ENCODE measurements at places on chromosomes 6 and 20.

GRCh38 chr20:16434062-16434664, 139.1 kb downstream of the KIF16B start:
- DNase-seq = peak; percentile 48

DNA sequence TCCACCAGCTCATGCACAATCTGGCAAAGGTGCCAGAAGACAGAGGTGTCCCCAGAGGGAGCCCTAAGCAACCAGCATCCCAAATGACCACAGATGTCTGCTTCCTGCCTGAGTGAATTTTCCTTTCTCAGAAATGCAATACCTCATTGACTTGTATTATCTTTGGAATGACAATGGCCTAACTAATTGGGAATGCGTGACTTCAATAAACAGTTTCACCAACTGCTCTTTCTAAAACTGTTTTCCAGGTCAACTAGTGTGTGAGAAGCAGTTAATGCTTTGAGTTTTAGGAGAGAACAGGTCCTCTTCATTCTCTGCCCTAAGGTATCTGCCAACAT, 108.9 kb upstream of the SNX9 start:
- DNase-seq = no peak

- DNase-seq = peak; percentile 76
These were observed 8.7 kb upstream of the CCN5 start for GRCh38 chr20:44706301-44707017.

DNA sequence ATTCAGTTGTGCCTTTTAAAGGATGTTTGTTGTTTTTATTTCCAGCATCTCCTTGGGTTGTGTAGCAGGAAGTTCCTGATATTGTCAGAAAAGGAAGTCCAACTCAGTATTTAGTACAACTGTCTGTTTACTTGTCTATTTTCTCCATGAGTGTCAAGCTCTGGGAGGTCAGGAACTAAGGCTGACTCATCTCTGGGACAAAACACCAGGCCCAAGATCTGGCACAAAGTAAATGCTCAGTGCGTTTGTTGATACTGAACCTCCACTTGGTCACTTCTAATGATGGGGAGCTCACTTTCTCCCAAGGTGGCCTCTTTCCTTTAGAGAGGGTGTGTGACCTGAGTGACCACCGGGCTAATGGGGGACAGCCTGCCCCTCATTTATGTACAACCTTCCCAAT, 12.6 kb upstream of the PIGU start:
- DNase-seq = no peak

DNA sequence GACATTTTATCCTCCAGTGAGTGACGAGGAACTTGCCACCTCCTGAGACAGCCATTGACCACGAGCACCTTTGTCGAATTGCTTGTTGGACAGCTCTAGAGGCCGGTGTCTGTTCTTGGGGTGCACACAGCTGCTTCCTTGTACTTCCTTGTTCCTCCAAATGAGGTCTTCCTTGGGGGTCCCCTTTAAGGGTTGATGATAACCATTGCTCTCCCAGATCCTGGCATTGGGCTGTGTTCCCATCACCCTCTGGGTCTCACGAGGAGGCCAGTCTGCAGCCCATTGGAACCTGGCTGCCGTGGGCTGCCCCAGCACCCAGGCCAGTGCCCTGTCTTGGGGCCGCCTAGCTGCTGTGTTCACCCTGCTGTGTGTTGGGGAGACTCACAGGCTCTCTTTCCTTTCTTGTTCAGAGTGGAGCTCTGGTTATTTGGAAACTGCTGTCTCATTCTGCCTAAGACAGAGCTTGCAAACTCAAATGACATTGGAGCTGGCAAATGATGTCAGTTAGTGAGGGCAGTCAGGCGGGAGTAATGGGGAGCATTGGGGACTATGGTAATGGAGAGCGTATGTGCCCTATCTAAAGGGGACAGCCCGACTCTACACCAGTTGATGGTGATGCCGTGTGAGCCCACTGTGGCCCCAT, 25.7 kb downstream of the PPP1R16B start:
- DNase-seq = no peak

DNA sequence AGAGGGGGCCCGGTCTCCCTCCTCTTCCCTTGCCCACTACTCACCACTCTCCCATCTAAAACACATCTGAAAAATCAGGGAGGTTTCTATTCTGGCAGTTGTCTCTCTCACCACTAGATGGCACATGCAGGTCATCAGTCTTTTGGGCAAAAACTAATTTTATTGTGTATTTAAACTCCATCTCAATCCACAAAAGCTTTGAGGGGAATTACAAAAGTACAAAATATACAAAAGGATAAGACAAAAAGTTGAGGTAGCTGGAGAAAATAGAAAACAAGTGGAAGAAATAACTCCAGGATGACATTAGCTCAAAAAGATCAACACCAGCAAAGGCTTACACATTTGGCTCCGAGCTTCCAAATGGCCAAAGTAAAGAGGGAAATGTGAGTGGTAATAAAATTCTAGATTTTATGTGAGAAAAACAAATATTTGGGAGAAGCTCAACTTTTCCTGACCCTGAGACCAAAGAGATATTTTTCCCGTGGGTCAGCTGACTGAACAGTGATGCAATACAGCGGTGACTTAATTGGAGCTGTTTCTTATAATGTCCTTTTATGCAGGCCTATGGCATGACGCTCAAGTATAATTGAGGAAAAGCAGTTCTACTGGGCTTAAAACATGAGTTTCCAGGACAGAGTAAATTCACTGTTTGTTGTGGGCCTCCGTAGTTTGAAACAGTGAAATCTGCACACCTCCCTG, 79.8 kb upstream of the CHD6 start:
- no peak for DNase-seq

- peak; percentile 25 for DNase-seq
These were observed 238.1 kb downstream of the RNGTT start for GRCh38 chr6:88725111-88725975.

DNA sequence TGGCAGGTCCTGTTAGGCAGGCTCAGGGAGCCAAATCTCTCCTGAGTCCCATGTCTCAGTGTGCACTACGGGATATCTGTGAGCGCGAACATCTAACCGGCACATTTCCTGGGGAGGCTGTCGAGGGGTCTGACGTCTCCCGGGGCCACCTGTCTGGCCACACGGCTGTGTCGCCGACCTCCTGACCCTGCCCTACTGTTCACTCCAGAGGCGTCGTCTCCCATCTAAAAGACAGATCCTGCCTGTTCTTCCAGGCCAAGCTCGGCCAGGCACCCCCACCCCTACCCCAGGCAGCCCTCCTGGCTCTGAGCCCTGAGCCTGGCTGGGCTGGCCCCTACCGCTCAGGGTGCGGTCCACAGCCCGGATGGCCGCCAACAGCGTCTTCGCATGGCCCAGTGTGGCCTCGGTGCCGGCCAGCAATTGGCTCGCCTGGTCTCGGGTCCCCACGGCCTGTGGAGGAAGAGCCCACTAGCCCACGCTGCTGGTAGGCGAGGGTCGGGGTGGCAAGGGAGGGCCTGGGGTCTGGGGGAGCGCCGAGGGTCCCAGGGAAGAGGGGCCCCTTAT, 16.6 kb downstream of the ADRM1 start:
- peak; percentile 32 for DNase-seq

DNA sequence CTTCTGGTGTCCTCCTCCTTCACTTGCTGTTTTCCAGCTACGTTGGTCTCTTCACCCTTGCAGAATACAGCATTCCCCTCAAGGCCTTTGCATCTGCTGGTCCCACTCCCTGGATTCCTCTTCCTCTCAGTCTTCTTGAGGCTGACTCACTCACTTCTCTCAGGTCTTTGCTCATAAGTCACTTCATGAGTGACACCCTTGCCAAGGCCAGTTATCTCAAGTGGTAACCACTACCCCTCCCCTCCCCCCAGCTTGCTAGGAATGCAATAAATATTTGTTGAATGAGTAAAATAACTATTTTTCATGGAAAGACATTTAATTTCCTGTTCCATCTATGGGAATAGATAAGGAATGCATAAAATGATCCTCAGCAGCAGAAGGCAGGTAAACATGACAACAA, 131.7 kb downstream of the PLCB4 start:
- DNase-seq = no peak

DNA sequence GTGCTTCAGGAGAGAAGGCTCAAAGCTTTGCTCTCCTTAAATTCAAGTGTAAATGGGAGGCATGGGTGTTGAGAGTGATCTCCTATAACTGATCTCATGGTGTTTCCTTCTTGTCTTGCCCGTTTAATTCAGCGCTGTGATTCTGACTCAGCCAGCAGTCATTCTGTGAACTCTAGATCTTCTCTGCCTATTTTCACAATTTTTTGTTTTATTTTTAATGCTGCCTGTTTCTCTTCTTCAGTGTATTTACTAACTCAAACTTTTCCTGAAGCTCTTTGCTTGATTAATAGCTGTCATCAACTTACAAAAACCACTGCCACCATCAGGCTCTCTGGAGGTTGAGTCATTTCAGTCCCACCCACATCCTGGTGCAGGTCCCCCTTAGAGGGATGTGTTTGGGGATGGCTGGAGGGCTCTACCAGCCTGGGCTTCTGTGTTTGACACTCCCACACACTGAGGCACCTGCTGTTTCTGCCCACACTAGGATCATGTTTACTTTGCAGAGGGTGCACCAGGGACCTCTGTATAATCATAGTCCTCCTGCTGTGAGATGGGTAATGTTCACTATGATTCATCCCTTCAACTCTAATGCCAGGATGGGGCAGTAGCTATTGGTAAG, 94.0 kb downstream of the SHLD1 start:
- no peak for DNase-seq

- DNase-seq = peak; percentile 44
These were observed 68.4 kb upstream of the RBM24 start for GRCh38 chr6:17212546-17213371.

GRCh38 chr6:29014729-29015608, 9.9 kb upstream of the ZNF311 start:
- DNase-seq = no peak

DNA sequence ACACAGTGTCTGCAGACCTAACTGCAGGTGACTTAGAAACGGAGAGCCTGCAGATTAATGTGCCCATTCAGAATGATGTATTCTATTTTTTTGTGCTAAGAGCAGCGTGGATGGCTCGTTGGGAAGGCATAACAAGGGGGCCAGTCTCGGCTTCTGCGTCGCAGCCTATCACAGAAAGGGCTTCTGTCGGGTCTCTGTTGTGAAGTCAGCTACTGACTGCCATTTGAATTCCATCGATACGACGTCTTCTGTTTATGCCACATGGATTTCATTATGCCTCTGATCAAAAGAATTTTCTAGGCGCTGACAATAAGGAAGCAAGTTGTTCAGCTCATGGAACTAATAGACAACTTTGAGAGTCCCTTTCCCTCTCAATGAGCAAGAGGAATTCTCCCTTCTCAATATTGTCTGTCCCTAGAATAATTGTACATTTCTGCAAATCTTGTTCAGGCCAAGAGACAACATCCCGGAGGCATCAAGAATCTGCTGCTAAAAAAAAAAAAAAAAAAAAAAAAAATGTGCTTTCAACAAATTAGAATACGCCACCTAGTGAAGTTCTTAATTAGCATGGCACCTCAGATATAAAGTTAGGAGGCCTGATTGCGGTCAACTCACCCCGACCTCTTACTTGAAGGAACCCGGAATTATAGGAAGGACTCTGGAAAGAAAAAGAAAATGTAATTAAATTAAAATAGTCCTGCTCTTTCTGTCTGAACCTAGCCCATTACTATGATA, 223.9 kb downstream of the TSHZ2 start:
- DNase-seq = no peak

- DNase-seq = no peak
These were observed 9.6 kb downstream of the RMND1 start for GRCh38 chr6:151442371-151442770.

DNA sequence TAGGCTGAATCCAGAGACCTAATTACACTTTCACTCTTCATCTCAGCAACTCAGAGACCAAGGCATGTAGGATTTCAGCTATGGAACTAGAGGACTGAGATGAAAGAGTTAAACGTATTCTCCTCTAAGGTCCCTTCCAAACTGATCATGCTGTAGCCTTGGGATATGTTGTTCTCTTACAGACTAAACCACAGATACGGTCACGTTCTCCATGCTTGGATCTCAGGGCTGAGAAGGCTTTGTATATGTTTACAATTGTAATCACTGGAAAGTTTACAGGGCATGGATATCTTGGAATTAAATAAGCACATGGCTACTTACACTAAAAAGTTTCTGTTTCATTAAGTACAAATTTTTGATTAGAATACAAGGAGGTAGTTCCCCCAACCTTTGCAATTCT, 50.1 kb downstream of the PKIB start:
- DNase-seq = no peak

DNA sequence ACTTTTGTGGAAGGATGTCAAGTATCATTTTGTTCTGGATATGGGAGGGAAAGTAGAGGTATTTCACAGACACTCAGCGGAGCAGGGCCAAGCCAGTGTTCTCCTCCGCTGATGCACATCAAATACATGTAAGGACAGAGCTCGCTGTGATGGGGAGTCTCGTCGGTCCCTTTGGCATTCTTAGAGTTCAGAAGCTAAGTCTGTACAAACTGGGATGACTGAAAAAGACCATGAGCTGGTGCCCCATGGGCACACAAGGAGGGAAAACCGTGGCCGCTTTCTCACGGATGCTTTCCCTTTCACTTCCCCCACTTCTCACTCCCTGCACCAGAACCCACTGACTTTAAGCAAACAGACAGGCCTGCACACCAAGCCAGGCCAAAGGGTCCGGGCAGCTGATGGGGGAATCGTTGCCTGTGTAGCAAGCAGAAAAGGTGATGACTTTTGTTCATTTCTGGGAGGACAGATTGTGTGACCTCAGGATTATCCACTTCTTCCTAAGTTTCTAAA, 27.7 kb upstream of the MPC1 start:
- DNase-seq = no peak

DNA sequence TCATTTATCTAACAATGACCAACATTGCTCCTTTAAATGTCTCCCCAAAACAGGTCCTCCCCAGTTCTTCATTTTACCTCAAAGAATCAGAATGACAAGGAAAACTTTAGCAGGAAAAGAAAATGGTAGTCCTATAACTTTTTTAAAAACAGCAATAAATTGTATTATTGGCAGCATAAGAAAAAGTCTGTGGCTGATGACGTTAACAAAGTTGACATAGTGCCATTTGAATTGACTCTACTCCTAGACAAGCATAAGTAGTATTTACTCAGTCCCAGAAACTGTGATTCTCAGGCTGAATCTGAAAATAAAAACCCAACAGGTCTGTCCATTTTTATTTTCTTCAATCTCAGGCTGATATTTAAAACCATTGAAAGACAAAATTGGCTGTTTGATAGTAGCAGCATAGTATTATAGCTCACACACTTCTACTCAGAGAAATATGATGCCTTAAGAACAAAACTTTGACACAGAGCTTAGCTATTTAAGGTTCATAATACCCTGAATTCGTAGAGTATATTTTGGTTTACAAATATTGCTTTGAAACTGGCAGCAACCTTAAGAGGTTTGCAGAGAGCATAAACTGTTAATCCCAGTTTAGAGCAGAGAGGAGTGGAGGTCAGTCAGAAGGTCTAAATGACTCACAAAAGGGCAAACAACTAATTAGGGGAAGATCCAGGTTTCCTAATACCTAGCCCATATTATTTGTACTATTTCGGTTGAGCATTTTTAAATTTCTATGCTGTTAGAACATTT, 35.0 kb upstream of the TENT5A start:
- DNase-seq = no peak

GRCh38 chr20:11375966-11376365, 541.7 kb upstream of the BTBD3 start:
- DNase-seq = no peak

Data from right cardiac atrium (tissue), 5 donors.